ENCODE measurements at places on chromosomes 1 and 21.

DNA sequence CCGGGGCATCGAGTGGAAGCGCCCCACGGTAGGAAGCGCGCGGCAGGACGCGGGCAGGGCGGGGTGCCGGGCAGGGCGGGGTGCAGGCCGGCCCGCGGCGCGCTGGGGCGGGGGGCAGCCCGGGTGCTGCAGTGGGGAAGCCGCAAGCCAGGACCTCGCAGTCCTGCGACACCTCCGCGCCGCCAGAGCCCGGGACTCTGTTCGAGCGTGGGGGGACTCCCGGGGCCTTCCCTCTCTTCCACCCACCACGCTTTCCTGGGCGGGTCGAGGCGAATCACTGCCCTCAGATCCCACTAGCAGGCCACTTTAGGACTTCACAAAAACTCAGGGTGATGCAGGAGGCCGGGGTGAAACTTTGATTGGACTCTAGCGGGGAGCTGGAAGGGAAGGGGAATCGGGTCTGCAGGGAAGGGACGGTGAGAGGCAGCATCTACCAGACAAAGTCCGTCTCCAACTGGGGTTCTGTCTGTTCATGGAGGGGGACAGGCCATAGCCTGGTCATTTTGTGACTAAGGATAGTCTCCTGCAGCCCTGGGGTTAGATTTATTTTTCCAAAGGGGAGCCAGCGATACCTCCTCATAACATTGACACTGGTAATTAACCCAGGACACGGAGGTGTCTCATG is 623 bp downstream of the CAPN2 start:
- DNase-seq, result no peak

DNA sequence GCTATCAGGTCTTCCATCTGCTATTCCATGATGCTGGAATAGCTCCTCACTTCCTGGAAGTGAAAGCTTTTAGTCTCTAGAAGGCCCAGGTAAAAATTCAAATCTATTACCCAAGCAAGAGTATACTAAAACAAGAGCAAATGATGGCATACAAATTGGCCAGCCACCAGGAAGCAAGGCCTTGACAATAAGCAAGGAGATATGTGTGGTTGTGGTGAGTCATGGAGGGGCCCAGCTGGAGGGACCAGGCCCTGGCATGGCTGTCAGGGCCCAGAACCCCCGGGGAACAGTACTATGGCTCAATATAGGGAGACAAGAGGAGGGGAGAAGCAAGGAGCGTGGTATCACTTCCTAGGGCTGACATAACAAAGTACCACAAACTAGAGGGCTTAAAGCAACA is 358.7 kb downstream of the RRAGC start:
- DNase-seq, result no peak

GRCh38 chr1:22133931-22134324 is 9.0 kb downstream of the WNT4 start:
- DNase-seq, result no peak

DNA sequence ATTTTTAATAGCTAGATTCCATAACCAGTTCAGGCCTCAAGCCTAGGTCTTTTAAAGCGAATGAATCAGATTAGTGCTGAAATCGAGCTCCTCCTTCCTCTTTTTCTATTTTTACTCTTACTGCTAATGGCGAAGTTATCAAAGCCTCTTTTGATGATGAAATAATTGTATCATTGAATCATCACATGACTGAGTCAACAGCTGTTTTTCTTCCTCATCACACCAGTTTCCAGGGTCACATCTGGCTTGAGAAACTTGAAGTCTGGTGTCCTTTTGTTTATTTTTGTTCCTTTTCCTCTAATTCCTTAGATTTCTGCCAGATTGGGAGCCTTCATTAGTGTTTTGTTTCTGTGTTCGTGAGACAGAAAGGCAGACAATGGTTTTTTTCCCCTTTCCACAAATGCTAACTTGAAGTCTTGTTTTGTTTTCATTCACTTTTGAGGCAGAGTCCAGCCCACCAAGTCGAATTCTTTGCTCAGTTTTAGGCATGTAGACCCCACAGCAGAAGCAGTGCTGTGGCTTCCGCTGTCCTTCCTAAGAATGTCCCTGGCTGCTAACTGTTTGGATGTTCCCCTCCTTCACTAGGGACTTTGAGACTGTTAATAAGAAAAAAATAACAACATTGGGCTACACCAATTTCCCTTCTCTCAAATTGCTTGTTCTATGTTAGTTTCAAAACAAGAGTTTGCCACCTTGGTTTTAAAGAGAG is 51.9 kb upstream of the FMOD start:
- peak; percentile 86 for DNase-seq

GRCh38 chr1:44485229-44485933 is 80.3 kb downstream of the RNF220 start:
- DNase-seq, result no peak

- DNase-seq, result peak; percentile 49
These were observed 163.2 kb upstream of the COL6A1 start for GRCh38 chr21:45818276-45818903.

- no peak for DNase-seq
These were observed 26.8 kb upstream of the CNN3 start for GRCh38 chr1:94953746-94954145.

GRCh38 chr1:174112489-174113162 is 46.7 kb upstream of the RABGAP1L start:
- DNase-seq, result no peak

DNA sequence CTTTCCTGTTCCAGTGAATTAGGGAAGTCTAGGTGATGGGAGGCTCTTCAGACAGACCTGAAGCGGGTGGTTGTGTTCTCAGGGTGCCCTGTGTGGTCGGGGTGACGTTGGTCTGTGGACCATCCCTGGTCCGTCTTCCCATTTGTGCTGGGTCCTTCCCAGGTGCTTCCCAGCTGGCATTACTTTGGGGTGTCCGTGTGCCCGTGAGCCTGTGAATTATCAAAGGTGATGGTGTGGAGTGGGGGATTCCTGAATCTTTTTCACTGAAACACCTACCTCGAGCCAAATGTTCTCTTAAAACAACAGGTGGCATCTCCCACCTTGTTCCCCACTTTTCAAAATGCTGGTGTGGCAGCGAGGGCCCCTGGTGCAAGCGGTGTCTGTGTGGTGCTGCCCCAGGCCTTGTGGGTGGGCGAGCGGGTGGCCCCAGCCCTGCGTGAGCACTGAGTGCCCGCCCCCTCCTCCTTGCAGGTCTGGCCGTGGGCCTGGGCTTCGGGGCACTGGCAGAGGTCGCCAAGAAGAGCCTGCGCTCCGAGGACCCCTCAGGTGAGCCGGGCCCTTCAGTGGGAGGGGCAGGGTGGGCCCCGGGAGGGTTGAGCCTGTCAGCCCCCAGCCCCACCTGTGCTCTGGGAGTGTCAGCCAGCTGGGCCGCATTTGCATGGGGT is 37.0 kb downstream of the COQ8A start:
- no peak for DNase-seq

GRCh38 chr1:66312271-66312990 is 221.5 kb upstream of the SGIP1 start:
- no peak for DNase-seq

Measured in vagina (tissue), 2 donors.